ENCODE measurements at places on chromosomes 11 and 22.

- no peak for DNase-seq
Observed at GRCh38 chr11:61307354-61307753, 12.2 kb upstream of the VWCE start.

- DNase-seq: no peak
Observed at GRCh38 chr11:102014756-102015155, 32.5 kb upstream of the CFAP300 start.

DNA sequence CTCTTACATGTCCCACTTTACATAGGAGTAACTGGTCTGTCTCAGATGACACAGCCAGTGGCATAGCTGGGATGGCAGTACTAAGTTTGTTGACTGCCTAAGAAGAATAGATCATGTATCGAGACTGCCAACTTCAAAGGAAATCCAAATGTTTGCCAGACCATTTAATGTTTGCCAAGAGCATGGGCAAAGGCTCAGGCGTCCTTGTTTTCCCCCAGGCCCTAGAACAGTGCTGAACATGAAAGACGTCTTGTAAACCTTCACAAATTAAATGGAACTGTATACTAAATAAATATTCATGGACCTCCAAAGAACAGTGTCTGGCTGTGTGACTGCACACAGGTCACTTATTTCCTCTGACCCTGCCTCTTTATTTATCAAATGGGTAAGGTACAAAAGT lies 234.7 kb upstream of the CCDC90B start:
- no peak for DNase-seq

DNA sequence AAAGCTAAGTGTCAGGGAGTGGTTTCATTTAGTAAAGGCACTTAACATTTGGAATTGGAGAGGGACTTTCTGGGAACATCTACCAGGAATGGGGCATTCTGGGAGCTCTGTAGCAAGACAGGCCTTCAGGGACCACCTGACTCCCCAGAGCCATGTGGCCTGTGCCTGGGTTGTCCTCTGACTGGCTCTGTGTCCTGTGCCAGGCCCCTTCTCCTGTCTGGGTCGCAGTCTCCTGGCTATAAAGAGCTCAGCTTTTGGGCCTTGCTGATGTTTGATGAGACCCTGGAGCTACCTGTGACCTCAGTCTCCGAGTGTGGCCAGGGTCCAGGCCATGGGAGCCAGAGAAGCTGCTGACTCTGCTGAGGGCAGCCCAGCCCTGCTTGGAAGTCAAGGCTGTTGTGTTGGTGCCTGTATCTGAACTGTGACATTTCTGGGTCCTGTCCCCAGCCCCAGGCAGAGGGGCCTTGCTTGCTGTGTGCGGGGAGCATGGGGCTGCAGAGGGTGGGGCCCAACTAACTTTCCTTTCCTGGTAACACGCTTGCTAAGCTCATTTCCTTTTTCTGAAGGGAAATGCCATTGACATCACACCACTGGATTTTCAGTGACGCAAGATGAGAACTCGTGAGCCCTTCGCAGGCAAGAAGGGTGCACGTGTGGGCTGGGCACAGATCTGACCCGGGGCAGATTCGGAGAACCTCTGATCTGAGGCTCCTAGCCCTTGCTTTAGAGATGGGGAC lies 41.3 kb downstream of the LRRC32 start:
- DNase-seq: no peak

Data from stimulated activated CD8-positive, alpha-beta memory T cell treated with anti-CD3 and anti-CD28 coated beads, Interleukin-4, amount 100 ng/mL, for 1 hour (primary cell).